ENCODE measurements at places on chromosomes 1 and 21.

DNA sequence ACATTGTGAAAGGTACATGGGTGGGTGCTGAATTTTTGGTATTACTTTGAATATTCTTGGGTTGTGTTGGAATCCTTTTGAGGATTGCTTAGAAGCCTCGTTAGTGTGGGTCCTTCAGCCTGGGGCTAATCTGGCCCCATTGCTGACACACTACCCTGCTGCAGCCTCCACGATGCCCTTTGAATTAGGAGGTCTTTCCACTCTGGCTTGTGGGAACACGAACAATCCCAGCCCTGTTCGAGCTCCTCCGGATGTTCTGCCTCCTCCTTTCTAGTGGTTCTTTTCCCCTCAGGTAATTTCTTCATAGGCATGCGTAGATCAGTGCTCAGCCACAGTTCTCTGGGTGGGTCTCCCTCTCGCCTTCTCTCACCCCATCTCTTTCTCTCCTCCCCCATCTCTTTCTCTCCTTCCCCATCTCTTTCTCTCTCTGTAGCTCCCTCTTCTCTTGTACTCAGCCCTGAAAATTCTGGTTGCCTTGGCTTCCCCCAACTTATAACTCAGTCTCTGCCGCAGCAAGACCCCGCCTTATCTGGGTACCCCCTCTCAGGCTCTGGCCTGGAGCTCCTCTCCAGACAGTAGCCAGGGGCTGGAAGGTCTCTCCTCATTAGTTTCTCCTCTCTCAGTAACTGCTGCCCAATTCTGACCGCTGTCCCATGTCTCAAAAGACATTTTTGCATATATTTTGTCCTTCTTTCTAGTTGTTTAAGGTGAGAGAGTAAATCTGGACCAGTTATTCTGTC is 46.0 kb upstream of the SLC19A1 start:
- DNase-seq = no peak

DNA sequence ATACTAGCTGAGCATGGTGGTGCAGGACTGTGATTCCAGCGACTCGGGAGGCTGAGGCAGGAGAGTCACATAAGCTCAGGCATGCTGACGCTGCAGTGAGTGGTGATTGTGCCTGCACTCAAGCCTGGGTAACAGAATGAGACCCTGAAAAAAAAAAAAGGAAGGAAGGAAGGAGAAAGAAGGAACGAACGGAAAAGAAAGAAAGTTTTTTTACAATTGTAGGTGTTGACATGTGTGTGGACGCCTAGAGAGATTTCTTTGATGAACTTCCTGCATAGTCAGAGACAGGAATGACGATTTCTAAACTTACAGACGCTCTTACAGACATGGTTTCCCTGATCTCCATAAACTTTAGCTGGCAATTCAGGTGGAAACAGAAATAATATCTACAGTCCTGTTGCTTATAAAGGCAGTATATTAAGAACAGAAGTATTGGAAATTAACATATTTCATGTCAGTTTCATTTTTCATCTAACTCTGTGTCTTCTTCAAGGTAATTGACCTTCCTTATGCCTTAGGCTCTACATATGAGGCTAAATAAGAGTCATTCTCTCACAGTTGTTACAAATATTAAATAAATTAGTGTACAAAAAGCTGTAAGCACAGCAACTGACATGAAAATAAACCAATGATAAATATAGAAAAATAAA is 4.1 kb downstream of the SAMSN1 start:
- no peak for DNase-seq

GRCh38 chr1:218384581-218384993 is 39.5 kb downstream of the TGFB2 start:
- DNase-seq = no peak

GRCh38 chr1:78691995-78692747 is 42.5 kb downstream of the IFI44 start:
- no peak for DNase-seq

- no peak for DNase-seq
Measured at GRCh38 chr1:114076308-114076707, 77.4 kb downstream of the SYT6 start.

DNA sequence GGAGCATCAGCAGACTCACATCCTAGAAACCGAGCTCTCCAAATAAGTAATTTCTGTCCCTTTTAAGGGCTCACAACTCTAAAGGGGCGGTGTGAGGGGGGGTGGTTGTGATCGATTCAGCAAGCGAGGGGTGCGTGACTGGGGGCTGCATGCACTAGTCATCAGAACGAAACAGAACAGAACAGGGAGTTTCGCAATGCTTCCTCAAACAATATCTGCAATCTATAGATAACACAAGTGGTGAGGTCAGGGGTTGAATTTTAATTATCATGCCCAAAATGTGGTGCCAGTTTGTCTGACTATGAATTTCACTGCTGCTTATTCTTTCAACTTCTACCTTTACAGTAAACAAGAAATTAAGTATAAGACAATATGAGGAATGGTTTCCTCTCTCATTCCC is 1003.0 kb upstream of the NCAM2 start:
- DNase-seq = no peak

DNA sequence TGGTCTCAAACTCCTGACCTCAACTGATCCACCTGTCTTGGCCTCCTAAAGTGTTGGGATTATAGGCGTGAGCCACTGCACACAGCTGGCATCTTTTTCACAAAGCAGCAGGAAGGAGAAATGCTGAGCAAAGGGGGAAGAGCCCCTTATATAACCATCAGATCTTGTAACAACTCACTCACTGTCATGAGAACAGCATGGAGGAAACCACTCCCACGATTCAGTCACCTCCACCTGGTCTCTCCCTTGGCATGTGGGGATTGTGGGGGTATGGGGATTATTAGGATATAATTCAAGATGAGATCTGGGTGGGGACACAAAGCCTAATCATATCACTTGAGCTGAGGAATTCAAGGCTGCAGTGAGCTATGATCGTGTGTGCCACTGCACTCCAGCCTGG is 3.0 kb upstream of the MFSD2A start:
- DNase-seq = no peak

DNA sequence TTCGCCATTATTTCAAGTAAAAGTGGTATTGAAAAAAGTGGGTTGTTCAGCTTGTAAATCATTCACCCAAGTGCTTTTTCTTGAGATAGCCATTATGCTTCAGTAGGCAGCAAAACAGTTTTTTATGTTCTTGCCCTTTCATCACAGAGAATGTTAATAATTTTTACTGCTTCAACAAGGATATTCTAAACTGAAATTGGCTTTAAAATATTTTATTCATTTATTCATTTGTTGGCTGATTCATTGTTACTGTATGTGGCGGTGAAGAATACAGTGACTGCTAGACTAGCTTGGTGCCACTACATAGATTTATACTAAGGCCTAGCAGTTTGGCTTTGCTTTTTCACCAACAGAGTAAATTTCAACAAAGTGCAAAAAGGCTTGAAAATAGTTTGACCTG is 121.5 kb downstream of the OLFML2B start:
- no peak for DNase-seq

GRCh38 chr1:171805395-171806115 is 24.1 kb downstream of the METTL13 start:
- DNase-seq = no peak

- DNase-seq = no peak
Measured at GRCh38 chr1:223785808-223786207, 59.9 kb downstream of the TP53BP2 start.

- DNase-seq = no peak
Measured at GRCh38 chr1:34054920-34055319, 110.1 kb downstream of the CSMD2 start.

GRCh38 chr1:63129855-63130254 is 192.5 kb upstream of the FOXD3 start:
- DNase-seq = no peak

- no peak for DNase-seq
Measured at GRCh38 chr1:13478692-13479091, 35.1 kb downstream of the LRRC38 start.

GRCh38 chr1:209883341-209883971 is 54.6 kb upstream of the SYT14 start:
- DNase-seq = no peak

DNA sequence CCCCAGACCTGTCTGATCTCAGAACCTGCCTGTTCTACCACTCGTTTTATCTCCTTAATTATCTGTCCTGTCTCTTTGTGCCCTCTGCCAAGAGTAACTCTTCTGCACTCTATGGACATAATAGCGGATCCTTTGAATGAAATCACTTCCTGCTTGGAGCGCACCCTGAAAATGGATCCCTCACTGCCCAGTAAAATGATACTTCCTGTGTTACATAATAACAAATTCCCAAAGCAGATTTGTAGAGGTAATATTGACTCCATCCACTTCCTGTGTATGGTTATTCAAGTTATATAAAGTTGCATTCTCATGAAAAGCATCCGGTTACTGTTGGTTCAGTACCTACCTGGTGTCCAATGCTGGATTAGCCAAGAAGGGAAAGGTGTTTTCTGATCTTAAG is 246.0 kb downstream of the TRABD2B start:
- DNase-seq = no peak

DNA sequence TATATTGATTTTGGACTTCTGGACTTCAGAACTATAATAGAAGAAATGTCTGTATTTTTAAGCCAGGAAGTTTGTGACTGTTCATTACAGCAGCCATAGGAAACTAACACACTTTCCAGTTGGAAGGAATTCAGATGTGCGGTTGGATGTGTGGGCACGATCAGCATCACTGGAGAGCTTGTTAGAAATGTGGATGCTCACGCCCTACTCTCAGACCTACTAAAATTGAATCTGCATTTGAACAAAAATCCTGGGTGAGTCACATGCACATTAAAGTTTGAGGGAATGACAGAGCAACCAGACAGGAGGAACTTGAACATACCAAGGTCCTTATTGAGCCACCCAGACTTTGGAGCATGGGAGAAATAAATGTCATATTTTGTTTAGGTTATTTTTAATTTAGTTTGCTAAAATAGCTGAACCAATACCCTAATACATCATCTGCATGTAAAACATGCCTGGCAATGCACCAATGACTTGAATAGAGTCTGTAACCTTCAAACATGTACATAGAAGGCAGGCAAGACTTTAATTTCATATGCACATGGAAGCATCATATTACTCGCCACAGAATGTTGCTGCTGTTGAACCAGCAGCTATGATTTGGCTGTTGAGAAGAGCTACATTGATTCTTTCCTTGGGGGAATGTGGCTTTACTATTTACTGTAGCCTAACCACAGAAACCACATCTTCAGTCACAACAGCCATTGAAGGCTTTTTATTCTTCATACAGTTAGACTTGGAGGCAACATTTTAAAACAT is 346.2 kb downstream of the BARHL2 start:
- no peak for DNase-seq

DNA sequence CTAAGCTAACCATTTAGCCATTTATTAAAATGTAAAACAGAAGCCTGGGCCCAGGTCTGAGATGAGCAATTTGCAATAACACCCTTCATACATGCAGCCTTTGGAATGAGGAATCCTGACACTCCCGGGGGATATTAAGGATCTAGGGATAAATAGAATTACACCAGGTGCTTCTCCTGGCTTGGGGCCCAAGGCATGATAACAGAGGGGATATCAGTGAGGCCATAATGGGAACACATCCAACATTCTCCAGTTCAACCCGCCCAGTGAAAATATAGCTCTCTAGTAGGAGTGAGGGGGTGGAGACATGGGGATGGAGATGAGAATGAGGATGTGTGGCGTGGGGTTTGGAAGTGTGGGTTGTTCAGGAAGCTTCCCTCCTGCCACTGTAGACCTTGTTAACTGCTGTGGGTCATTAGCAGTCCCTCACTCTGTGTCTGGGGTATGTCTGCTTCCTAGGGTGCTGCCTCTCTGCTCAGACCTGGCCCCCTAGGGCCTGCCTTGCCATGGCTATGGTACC is 57.9 kb upstream of the KANK4 start:
- DNase-seq = no peak

GRCh38 chr1:85484264-85484663 is 19.3 kb upstream of the DDAH1 start:
- DNase-seq = no peak

- no peak for DNase-seq
Measured at GRCh38 chr21:29430576-29430975, 131.9 kb downstream of the BACH1 start.

DNA sequence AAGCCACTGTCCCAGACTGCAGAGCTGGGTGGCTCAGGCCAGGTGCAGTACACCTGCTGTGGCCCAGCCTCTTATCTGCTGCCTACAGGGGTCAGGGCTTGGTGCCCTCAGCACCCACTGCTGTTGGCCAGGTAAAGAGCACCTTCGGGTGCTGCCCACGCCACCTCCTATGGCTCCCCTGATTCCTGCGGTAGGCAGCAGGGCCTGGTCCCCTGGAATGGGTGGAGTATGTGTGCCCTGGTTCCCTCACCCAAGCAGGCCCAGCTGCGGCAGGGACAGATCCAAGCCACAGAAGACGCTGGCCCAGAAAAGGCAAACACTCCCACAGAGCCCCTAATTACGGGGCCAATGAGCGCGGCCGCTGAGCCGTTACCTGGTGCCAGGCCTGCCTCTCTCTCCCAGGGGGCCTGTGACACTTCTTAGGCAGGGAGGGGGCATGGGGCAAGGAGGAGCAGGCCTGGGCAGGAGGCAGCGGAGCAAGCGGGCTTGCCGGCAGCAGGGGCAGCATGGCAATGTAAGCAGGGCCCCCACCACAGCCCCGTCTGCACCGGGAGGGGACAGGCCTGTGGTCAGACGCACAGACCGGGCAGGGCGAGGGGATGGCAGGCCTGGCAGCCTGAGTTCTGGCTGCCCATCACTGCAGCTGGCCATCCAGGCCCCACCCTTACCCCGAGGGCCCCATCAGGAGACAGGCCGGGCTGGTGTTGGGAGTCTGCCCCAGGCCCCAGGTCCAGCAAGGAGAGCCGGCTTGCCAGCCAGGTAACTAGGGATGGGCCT is 19.0 kb downstream of the ESPN start:
- DNase-seq = no peak

GRCh38 chr1:182279724-182280503 is 111.7 kb downstream of the GLUL start:
- no peak for DNase-seq

DNA sequence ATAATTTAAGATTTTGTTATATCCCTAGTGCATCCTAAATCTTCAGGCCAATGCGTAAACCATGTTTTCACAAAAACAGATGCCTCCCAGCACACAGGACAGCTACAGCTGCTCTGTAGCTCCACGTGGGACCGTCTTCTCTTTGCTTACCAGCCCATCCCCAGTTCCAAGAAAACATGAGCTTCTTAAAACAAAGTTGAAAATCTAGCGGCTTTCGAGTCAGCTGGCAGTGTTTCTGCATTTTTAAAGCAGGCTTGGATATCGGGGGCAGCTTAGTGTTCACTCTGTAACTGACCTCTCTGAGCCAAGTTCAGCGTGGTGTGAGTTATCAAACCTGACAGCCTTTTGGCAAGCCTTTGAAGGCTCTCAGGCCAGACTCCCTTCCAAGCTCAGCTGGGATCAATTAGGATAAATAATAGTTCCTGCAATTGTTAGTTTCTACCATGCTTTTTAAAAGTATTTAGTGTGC is 881.5 kb downstream of the LTN1 start:
- DNase-seq = no peak

Data from frontal cortex (tissue), 4 donors.